GM23338 (cell line): ENCODE measurements at places on chromosomes 5 and 9.
A peak's percentile ranks its signal among the peaks of the same experiment; 100 is the strongest.

- peak; percentile 81 for DNase-seq
Measured at GRCh38 chr5:130720355-130720754, 444.7 kb downstream of the HINT1 start.

GRCh38 chr5:154467655-154468354, 10.2 kb downstream of the HAND1 start:
- peak; percentile 90 for DNase-seq

DNA sequence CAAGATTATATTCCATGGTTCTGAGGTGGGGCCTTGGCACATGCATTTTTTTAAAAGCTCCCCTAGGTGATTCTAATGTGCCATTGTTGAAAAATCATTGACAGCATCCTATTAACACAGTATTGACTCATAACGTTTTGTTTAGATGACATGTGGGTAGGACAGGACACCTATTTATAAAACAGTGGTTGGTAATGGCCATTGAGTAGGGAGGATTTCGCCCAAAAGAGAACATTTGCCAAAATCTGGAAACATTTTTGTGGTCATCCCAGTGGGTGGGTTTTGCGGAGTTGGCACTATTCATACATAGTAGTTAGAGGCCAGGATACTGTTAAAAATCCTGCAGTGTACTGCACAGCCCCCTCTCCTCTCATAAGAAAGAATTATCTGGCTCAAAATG, 6.4 kb upstream of the CHD1 start:
- DNase-seq, result no peak

GRCh38 chr5:85143138-85143537, 758.5 kb upstream of the EDIL3 start:
- no peak for DNase-seq

DNA sequence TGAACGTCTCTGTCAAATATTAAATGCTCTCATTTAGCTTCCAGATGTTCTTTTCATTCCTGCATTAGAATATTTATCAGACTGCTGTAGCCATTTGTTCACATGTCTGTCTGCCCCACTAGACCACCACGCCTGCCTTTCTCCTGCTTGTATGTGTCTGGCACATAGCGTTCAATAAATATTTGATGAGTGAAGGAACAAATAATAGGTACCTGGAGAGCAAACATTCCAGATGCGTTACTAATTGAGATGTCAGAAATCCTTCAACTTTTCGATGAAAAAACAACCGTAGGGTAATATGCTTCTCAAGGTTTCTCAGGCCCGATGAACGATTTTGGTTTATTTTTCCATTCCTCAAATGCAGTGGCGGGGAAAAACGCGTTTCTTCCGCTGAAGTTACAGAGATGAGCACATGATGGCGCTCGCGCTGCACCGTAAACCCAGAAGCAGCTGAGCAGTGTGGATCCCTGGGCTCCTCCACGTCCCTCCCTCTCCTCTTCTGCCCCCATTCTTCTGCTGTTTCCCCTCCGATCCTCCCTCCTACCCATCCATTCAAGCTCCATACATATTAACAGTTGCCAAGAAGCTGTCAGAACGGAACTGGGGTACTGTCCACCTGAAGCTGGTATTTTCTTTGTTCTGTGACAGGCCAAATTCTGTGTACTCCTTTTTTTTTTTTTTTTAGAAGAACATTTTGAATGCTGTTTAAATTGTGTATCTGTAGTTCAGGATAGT, 245.4 kb downstream of the MPDZ start:
- DNase-seq, result peak; percentile 82
